CMK (cell line): ENCODE measurements at places on chromosomes 11 and 22.

DNA sequence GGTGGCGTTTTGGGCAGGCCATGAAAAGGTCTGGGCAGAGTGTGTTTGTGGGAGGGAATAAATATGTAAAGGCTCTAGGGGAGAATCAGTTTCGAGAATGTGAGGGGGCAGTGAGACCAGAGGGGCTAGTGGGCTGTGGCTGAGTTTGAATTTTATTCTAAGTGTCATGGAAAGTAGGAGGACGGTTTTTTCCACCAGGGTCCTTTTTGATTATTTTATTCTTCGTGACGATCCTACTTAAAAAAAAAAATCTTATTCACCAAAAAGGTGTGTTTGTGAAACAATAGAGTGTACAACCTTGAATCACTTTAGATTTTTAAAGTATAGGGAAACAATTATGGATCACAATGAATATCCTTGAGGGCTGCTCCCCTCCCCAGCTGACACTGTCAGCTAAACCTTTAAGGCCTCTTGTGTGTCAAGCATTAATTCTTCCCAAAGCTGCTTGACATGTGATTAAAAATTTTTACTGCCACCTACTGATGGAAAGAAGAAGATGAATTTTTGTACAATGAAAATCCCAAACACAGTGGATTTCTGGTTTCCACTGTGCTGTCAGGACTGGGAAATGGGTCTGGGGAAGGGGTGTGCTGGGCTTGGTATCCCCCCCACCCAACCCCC is 107.5 kb upstream of the OR4B1 start:
- peak; percentile 7 for DNase-seq

GRCh38 chr11:11876458-11876857 is 34.7 kb downstream of the USP47 start:
- DNase-seq = no peak

- DNase-seq = no peak
These were observed 32.4 kb downstream of the NECTIN1 start for GRCh38 chr11:119696378-119697222.

DNA sequence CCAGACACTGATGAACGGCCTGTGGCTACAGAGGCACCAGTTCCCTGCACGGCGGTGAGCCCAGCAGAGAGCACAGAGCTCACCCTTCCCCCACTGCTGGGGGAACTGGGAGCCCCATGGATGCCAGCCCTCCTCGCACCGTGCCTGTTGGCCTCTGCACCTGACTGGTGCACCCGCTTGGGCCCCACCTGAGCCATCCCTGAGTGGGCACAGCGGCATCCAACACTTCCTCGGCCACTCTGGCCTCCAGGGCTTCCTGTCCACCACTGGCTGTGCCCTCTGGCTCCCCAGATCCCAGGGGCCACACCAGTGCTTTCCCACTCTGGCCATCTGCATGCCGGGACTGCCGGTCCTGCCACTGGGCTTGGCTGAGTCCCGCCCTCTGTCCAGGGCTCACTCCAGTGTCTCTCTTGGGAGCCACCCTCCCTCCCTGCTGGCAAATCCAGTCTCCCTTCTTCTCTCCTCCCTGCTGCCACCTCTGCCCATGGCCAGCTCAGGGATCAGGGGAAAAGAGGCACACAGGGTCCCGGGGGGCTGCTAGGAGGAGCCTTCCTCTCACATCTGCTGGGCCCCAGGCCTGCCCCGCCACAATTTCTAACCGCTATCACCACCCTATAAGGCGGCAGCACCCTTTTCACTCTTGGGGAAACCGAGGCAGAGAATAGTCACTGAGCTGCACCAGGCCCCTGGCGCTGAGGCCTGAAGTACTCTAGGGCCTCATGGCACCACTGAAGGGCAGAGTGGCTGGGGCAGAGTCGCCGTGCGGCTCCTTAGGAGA is 33.0 kb downstream of the GNB1L start:
- DNase-seq = no peak

DNA sequence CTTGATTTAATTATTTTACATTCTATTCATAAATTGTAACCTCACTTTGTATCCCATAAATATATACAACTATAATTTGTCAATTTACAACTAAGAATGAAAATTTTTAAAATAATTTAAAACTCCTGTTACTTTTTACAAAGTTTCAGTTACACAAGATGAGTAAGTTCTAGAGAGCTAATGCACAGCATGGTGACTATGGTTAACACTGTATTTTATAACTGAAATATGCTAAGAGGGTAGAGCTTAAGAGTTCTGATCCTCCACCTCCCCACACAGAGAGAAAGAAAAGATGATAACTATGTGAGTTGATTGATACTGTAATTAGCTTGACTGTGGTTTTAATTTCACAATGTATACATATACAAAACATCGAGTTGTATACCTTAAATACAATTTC is 412.5 kb upstream of the DDI1 start:
- DNase-seq = no peak

DNA sequence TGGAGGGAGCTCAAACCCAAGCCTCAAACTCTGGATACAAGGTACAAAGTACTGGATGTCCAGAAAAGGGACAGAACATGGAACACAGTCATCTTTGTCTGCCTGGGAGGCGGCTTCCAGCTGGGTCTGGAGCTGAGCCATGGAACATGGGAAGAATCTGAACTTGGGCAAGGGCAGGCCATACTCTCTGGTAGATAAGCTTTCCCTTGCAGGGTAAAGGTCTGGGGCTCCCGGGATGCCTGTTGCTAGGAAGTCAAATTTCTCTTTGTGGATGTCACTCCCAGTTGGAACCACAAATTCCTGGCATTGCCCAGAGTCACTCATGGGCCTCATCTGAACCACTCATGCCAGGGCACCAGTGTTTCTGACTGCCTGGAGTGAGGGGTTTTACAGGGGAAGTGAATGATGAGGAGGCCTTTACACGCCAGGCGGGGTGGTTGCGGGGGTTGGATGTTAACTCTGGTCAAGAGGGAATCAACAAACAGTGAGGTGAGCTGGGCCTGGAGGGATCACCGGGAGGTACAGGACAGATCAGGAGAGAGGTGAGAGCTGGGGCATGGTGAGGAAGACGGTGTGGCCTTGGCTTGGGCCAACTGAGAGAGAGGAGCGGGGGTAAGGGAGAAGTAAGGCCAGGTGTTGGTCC is 5.7 kb downstream of the FTH1 start:
- no peak for DNase-seq

DNA sequence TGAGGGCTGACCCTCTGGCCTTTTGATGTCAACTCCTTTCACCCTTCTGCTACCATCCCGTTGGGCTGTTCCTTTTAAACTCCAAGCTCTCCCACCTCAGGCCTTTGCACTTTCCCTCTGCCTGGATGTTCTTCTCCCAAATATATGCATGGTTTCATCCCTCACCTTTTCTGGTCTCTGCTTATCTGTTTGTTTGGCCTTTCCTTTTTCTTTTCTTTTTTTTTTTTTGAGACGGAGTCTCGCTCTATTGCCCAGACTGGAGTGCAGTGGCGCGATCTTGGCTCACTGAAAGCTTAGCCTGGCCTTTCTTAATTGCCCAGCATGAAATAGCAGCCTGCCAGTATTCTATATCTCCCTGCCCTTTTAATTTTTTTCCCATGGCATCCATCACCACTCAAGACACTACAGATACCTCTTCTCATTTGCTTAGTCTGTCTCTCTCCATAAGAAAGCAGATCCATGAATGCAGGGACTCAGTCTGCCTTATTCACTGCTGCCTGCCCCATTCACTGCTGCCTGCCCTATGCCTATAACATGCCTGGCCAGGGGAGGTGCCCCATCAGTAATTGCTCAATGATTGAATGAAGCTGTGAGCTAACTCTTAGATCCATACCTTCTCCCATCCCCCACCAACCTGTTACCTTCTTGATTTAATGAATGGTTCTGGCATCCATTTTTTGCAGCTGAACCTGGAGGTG is 58.4 kb upstream of the CLTCL1 start:
- no peak for DNase-seq

- DNase-seq = no peak
These were observed 63.6 kb upstream of the FAM181B start for GRCh38 chr11:82796998-82797961.

GRCh38 chr22:25540908-25541660 is 23.4 kb upstream of the GRK3 start:
- no peak for DNase-seq

- DNase-seq = no peak
These were observed 2.8 kb downstream of the TSPAN32 start for GRCh38 chr11:2304506-2305139.

DNA sequence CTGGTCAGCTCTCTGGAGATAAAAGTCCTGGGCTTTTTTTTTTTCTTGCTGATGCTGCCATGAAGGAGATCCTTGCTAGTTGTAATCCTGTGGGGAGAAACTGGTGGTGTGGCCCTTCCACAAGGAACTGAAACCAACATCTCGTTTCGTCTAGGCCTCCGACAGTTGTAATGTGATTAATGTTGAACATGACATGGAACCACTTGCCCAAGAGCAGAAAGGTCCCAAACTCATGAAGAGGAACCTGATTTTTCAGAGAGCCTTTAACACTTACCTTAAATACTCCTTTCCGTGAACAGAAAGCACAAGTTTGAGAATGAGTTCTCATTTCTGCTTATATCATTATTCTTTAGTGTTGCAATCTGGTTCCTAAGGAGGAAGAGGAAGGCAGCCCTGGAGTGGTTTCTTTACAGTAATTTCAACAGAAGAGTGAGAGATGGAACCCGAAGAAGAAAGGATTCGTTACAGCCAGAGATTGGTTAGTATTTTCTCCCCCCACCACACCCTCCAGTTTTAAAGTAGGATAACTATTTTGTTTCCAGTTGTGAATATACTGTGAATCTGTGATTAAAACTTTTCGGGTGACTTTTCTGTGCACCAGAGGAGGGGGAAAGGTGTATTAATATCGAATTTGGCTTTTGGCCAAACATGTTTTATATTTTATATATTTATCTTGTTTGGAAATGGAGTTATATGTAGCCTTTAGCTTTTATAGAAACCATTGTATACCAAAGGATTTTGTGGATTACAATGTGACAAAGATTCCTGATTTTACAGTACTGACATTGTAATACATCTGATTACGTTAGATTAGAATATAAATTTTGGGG is 2.0 kb downstream of the KDM2A start:
- DNase-seq = no peak

DNA sequence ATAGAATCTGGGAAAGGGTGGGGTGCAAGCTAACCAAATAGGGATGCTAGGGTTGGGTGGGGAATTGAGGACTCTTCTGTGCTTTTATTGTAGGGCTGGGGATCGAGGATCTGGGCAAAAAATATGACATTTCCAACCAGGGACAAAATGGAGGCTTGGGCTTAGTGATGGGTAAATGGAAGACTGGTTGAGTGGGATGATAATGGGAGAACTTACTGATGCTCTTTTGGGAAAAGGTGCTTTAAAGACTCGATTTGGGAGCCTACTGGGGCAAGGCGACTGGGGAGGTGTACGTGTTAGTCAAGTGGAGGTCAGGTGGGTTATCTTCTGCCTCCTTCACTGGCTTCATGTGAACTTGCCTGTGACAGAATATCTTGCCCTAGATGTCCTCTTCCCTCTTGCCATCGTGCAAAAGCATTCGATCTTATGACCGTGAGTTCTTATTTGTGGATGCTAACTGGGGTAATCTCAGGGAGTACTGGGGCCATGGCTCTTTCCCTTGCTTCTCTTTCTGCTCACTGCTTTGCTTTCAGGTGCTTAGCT is 10.4 kb upstream of the RBM4 start:
- no peak for DNase-seq

- DNase-seq = no peak
These were observed 182.5 kb upstream of the API5 start for GRCh38 chr11:43129329-43129728.

GRCh38 chr11:22037505-22037904 is 155.4 kb upstream of the ANO5 start:
- no peak for DNase-seq

DNA sequence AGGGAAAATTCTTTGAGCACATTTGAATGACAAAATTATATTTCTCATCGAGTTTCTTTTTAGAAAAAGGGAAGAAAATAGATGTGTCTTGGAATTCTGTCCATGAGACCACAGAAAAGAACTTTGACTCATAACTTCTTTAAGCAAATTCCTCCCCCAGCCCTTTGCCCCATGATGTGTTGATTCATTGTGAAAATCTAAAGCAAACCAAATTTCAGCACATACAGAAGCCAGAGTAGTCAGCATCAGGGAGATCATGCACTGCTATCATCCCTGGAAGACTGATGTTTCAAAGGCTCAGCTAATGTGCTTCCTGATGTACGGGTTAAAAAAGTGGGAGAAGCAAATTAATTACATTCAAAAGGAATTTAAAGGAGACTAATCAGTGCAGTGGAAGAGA is 159.7 kb downstream of the FAT3 start:
- no peak for DNase-seq

GRCh38 chr11:20160425-20161229 is at the start of gene DBX1:
Gene DBX1, minus strand, starts transcription at chr11:20160475. Its CDS starts 151 bp downstream, at chr11:20160324.
- no peak for DNase-seq

- no peak for DNase-seq
These were observed 3.5 kb downstream of the CLDN5 start for GRCh38 chr22:19520566-19521305.

DNA sequence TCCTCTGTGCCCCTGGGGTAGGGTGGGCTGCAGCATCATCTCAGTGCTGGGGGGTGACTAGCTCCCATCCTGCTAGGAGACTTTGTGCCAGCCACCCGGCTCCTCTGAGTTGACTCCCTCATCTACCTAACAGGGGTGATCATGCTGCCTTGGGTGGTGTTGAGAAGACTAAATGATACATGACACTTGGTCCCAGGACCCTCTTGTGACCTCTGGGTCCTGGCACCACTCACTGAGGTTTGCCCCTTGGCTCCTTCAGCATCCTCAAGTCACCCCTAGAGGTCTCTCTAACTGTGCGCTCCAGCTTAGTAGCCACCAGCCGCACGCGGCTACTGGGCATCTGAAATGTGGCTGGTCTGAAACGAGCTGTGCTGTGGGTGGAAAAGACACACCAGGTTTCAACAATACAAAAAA is 72.1 kb downstream of the LRRC32 start:
- peak; percentile 75 for DNase-seq

DNA sequence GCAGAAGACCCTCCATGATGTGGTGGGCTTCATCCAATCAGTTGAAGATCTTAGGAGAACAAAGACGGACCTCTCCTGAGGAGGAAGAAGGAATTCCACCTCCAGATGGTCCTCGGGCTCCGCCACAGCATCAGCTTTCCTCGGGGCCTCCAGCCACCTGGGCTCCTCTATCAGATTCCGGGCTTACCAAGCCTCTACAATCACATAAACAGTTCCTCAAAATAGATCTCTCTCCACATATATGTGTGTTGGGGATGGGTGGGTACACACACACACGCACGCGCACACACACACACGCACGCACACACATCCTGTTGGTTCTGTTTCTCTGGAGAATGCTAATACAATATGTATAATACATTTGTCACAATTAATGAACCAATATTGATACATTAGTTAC is 18.8 kb upstream of the NLRP6 start:
- no peak for DNase-seq

DNA sequence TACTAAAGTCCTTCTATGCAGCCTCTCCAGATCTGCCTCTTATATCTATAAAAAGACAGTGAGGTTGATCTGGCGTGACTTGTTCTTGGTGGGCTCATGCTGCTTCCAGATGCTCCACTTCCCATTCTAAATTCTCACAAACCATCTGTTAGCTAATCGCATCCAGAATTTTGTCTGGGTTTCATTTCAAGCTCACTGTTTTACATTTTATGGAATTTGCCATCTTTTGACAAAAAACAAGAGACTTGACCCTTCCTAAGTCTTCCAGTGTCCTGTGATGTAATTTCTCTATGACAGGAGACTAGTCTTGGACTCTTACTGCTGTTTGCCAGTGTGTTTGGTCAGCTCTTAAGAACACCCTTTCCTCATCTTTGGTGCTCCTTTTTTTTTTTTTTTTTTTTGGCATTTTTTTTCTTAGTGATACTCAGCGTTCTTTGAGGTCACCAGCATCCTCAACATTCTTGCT is 23.0 kb downstream of the CRKL start:
- no peak for DNase-seq

- no peak for DNase-seq
These were observed 4.3 kb upstream of the CCND1 start for GRCh38 chr11:69636512-69637197.

- DNase-seq = no peak
These were observed 8.7 kb upstream of the ZNF280A start for GRCh38 chr22:22528780-22529179.
